ENCODE measurements at places on chromosomes 6 and 20.
A peak's percentile ranks its signal among the peaks of the same experiment; 100 is the strongest.

DNA sequence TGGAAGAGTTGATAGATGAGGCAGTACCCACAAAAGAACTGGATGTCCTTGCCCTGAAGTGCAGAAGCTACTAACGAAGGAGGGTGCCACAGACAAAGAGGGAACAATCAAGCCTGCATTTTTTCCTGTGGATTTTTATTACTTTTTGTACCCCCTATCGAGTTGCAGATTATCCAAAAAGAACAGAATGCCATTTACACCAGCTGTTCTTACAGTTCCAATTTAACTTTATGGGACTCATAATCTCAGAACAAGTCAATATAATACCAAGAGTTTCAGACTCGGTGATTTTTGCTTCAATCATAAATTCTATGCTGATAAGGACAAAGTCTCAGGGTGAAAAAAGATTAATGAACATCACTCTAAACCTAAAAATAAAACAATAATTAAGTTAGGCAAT is 4.0 kb upstream of the CNKSR3 start:
- no peak for DNase-seq

- peak; percentile 77 for DNase-seq
Measured at GRCh38 chr6:130167655-130168054, 55.1 kb downstream of the SAMD3 start.

- peak; percentile 44 for DNase-seq
Measured at GRCh38 chr6:36246506-36247268, 23.2 kb upstream of the PNPLA1 start.

GRCh38 chr6:135465903-135466302 is 31.6 kb downstream of the AHI1 start:
- no peak for DNase-seq

GRCh38 chr20:24977797-24978196 is 14.8 kb downstream of the APMAP start:
- no peak for DNase-seq

- peak; percentile 15 for DNase-seq
Measured at GRCh38 chr6:52759085-52759484, 4.2 kb downstream of the GSTA2 start.

GRCh38 chr6:13557841-13558240 is 16.6 kb upstream of the SIRT5 start:
- DNase-seq: no peak

- DNase-seq: no peak
Measured at GRCh38 chr6:110422444-110422822, 7.1 kb upstream of the DDO start.

DNA sequence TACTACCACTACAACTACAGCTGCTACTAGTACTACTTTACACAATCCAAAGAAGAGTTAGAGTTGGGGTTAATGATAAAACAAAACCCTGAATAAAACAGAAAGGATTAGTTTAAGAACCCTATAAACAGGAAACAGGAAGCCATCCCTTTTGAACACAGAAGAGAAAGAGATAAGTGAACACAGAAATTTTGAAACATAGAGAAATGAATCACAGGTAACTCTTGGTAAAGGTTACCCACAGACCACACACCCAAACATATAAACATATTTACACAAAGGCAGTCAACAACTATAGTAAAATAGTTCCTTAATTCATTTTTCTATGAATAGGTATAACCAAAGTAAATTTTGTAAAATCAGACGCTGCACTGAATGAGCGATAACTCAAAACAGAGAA is 98.1 kb downstream of the RNGTT start:
- no peak for DNase-seq

DNA sequence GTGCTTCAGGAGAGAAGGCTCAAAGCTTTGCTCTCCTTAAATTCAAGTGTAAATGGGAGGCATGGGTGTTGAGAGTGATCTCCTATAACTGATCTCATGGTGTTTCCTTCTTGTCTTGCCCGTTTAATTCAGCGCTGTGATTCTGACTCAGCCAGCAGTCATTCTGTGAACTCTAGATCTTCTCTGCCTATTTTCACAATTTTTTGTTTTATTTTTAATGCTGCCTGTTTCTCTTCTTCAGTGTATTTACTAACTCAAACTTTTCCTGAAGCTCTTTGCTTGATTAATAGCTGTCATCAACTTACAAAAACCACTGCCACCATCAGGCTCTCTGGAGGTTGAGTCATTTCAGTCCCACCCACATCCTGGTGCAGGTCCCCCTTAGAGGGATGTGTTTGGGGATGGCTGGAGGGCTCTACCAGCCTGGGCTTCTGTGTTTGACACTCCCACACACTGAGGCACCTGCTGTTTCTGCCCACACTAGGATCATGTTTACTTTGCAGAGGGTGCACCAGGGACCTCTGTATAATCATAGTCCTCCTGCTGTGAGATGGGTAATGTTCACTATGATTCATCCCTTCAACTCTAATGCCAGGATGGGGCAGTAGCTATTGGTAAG is 94.0 kb downstream of the SHLD1 start:
- DNase-seq: no peak

GRCh38 chr6:135113860-135114259 is 59.2 kb upstream of the HBS1L start:
- DNase-seq: no peak

Data from fibroblast of pulmonary artery (primary cell).